ENCODE measurements at places on chromosomes 7 and 10.

GRCh38 chr7:127896659-127897058 lies 134.6 kb downstream of the LRRC4 start:
- no peak for DNase-seq

- DNase-seq, result no peak
Measured at GRCh38 chr7:86814661-86815379, 171.1 kb downstream of the GRM3 start.

- no peak for DNase-seq
Measured at GRCh38 chr10:88728107-88728763, 22.2 kb downstream of the LIPK start.

DNA sequence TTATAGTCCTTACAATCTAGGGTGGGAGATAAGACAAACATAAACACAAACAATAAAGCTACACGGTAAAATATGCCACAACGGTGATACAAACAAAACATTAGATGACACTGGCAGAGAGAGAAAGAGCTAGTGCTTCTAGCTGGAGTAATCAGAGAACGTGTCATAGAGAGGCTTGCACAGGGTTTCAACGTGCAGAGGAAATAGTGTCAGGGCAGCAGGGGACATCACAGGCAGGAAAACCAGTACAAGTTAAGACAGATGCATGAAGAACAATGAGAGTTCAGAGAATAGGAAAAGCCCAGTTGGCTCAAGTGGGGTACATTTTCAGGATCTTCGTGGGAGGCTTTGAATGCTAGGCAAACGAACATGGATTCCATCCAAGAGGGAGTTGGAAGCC lies 91.4 kb downstream of the ZNF438 start:
- no peak for DNase-seq

- DNase-seq, result no peak
Measured at GRCh38 chr7:922334-923107, 32.0 kb downstream of the ADAP1 start.

GRCh38 chr10:119139464-119140067 lies 25.9 kb downstream of the SFXN4 start:
- no peak for DNase-seq

- peak; percentile 48 for DNase-seq
Measured at GRCh38 chr10:69819716-69820506, 18.2 kb downstream of the COL13A1 start.

GRCh38 chr7:2199528-2199927 lies 33.2 kb downstream of the MAD1L1 start:
- no peak for DNase-seq

GRCh38 chr10:71633920-71634319 lies 85.7 kb downstream of the C10orf105 start:
- DNase-seq, result no peak

DNA sequence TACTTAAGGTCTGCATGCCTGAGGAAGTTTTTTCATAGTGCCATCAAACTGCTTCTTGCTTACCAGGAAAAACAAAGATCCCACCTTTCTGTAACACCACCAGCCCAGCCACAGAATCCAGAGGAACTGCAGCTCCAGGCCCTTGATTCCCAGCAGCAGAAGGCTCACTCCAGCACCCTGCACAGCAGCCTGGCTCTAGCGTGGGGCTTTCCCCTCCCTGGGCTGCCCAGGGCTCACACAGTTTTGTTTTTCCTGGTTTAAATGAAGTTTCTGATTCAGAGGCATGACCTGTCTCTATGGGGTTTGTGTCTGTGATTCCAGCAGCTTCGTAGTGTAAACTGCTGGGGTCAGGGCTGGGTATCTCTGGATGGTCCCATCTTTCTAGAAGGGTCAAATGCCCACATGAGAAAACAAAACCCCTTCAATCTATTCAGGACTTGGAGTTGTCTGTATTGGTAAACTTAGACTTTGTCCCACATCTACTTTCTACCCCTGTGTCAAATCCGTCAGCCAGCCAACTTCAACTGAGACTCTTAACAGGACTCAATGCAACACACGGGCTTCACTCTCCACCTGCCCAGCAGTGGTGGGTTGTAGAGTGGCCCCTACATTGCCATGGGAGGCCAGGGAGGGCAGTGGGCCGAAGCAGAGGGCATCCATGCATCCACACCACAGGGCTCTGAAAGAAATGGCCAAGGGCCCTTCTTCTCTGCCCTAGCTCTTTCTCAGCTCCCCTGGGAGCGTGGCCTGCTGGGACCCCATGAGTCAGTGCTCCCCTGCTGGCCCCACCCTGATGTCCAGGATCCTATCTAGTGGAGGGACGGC lies 73.6 kb downstream of the ATXN7L1 start:
- no peak for DNase-seq

DNA sequence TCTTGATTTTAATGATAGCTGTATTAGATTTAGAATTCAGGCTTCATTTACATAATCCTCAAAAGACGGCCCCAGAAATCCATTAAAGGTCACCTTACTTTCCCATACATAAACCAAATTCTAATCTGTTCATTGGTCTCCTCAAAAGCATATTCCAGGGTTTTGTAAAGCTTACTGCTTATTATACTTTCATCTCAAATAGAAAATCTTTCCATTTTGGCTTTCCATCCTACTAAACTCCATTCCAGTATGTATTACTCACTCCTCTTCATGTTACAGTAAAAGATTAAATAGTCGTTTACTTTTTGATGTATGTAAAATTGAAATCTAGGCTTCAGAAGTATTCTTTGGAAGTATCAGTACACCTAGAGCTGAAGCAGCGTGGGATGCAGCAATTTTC lies 143.5 kb upstream of the LRRN3 start:
- DNase-seq, result no peak

DNA sequence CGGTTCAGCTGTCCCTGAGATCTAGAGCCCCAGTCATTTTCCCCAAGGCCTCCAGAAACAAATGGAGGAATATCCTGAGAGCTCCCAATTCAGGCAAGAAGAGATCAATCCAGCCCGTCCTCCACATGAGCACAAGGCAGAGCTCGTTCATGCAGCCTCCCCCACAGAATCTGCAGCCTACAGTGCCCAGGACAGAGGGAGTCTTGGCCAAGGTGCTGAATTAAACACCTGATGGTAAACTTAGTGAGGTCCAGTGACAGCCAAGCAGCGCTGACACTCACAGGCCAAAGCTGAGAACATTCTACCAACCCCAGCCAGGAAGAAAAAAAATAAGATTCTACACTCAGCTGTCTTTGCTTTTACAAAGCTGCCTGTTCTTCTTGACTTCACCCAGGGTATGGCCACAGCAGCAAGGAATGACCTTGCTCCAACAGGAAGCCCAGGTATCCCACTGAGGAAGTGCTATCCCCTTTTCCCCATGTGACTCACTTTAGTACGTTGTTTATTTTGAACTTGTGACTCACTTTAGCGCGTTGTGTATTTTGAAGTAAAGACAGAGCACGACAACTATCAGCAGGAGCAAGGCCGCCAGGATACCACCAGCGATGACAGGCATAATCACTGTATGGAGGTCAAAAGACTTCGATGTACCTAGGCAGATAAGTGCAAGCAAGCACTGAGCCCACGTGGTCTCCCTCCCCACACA lies 4.4 kb upstream of the CUZD1 start:
- DNase-seq, result no peak

- no peak for DNase-seq
Measured at GRCh38 chr10:74909670-74910069, 83.3 kb downstream of the KAT6B start.

- DNase-seq, result peak; percentile 31
Measured at GRCh38 chr10:96910488-96911395, 78.6 kb downstream of the LCOR start.

GRCh38 chr7:1940402-1940786 lies 270.3 kb downstream of the ELFN1 start:
- DNase-seq, result no peak

GRCh38 chr10:22491931-22492615 lies 146.8 kb downstream of the SPAG6 start:
- no peak for DNase-seq

DNA sequence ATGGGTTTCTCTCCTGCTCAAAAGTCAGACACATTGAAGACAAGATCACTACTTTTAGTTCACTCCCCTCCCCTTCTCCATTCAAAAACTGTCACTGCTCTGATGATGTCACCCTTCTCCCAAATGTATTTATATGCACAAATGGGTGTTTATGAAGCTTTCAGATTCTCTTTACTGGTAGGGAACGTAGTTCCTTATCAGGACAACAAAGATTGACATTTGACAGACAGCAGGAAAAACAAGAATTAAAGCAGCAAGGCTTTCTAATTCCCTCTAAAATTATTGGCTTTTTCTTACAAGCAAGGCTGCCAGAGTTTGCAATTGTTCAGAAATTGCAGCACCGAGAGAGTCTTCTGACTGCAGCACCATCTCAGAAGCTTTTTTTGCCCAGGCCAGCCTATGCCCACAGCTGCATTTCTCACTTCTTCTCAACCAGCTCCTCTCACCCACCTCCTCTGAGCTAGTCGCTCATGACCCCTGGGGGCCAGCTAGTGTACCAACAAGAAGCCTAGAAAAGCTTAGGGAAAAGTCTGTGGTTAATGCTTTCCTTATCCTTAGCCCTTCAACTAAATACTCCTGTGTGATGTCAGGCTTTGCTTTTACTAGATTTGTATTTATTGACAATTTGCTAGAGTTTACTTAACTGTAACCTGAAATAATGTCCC lies 265.1 kb downstream of the HTR7 start:
- peak; percentile 32 for DNase-seq

DNA sequence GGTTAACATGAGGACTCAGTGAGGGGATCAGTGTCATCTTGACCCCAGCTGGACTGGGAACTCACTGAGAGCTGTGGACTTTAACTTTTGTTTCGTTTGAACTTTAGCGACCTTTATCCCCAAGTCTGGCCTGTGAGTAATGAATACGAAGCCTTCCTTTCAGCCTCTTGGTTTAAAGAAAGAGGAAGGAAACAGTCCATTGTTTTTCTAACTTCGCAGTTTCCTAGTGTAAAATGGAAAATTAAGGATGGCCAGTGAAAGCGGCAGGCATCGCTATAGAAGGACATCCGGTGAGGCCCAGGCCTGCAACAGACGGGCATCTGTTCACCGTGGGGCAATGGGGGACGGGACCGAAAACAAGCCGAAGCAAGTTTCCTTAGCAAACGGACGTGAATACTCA lies 44.1 kb upstream of the ADO start:
- DNase-seq, result no peak

DNA sequence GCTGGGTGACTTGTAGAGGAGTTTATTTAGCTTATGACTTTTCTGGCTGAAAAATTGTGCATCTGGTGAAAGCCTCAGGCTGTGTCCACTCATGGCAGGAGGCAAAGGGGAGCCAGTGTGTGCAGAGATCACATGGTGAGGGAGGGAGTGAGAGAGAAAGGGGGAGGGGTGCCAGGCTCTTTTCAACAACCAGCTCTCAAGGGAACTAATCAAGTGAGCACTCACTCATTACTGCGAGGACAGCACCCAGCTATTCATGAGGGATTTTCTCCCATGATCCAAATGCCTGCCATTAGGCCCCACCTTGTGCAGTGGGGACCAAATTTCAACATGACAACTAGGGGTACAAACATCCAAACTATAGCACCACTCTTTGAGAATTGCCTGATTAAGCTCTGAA lies 590.2 kb downstream of the MAGI2 start:
- DNase-seq, result no peak

DNA sequence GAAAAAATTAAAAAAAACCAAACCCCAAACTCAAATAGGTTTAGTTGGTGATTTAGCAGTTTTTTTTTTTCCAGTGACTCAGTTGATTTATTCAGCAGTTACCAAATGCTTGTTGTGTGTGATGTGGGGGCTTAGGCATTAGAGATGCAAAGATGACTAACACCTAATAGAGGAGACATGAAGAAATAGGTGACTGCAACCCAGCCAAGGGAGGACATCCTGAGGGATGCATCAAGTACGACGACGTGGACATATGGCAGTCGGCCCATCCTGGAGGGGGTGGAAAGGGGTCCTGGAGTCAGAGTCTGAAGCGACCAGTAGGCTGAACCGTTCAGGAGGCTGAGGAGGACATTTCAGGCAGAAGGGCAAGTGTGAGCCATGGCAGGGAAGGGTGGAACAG lies 35.5 kb downstream of the LRMDA start:
- no peak for DNase-seq

- DNase-seq, result no peak
Measured at GRCh38 chr10:61623161-61623560, 39.6 kb upstream of the CABCOCO1 start.

GRCh38 chr7:2893411-2893861 lies 49.3 kb upstream of the GNA12 start:
- no peak for DNase-seq

- DNase-seq, result no peak
Measured at GRCh38 chr10:131759347-131759746, 141.5 kb upstream of the PPP2R2D start.

DNA sequence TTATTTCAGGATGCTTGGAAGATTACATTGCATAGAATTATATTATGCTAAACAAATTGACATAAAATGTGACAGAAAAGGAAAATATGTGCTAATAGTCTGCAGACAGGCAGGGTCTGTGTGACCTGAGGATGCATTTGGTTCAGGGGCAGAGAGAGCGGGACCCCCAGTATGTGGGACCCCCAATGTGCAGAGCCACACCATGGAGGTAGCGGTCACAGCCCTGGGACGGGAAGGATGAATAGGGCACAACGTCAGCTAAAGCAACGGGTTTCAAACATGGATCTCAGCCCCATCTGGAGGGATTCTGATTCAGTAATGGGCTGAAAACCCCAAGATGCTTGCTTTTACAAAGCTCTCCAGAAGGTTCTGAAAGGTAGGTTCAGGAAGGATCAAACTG lies 251.8 kb upstream of the ADARB2 start:
- no peak for DNase-seq

Measured in HFF-Myc (cell line).